ENCODE measurements at places on chromosomes 11 and 22.

DNA sequence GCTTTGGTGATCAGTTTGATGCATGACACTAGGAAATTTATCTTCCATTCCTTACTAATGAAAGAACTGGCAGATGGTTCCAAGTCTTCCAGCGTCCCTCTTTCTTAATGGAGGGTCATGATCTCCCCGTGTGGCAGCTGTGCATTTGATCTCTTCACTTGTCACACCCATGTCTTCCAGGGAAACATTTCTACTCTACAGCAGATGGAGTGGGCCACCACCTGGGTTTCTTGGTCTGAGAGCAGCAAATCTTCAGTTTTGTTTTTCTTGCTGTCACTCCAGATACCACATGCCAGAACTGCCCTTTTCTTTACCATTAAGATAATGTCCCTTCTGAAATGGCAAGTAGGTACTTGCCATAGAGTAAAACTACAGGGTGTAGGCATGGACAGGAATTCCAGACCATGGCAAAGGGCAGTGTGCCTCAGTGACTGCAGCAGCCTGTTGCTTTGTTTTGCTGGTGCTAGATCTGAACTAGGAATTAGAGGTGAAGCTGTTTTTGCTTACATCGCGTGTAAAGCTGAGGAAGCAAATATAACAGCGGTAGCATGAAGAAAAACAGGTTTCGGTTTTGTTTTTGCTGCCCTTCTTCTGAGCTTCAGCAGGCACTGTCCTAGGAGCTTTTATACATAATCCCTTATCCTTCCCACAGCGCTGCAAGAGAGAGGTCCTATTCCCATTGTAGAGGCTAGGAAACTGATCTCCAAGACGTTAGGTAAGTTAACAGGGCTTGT lies 20.7 kb upstream of the C11orf96 start:
- DNase-seq = no peak

- DNase-seq = no peak
Measured at GRCh38 chr22:34861787-34862186, 204.2 kb upstream of the ISX start.

DNA sequence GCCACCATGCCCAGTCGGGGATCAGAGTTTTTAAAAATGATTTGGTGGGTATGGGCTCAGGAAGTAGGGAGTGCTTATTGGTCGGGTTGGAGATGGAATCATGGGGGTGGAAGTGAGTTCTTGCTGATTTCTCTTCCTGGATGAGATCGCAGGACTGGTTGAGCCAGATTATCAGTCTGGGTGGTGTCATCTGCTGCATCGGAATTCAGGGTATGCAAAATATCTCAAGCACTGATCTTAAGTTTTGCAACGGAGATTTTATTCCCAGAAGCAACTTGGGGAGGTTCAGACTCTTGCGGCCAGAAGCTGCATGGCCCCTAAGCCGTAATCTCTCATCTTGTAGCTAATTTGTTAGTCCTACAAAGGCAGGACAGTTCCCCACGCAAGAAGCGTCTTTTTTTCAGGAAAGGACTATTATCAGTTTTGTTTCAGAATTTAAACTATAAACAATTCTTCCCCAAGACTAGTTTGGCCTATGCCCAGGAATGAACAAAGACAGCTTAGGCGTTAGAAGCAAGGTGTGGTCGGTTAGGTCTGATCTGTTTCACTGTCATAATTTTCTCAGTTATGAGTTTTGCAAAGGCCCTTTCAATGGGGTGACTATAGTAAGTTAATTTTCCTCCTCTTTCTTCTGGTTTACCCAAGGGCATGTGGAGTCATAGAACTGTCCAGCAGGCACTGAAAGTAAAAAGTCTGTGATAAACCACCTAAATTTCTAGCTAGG lies 1.4 kb upstream of the PIWIL3 start:
- no peak for DNase-seq

DNA sequence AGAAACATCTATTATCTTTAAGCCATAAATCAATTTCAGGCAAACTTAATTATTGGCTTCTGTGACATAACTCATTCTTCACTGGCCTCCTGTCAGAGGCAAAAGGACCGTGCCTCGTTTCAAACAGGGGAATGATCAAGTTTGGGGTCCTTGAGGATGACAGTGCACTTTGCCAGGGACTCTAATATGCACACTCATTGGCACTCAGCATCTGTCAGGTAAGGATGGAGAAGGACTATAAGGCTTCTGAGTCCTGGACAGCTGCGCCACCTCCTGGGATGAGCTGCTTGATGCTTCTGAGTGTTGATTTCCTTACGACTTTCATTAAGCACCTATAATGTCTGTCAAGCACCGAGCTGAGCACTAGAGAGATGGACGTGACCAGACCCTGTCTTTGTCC lies 20.2 kb downstream of the BPIFC start:
- no peak for DNase-seq

DNA sequence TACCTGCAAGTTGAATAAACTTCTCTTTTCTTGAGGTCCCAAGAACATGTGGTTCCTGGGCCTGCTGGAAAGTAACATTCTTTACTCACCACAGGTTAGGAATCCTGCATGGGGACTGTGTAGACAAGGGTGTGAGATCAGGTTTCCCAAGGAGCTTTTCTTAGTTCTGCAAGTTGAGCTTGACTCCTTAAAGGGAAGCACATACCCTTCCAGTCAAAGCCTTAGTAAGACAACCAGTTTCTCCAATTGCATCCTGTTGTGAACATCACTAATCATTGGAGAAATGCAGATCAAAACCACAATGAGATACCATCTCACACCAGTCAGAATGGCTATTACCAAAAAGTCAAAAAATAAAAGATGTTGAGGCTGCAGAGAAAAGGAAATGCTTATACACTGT lies 48.3 kb upstream of the PAK1 start:
- DNase-seq = no peak

- DNase-seq = no peak
Measured at GRCh38 chr11:85912414-85912813, 57.2 kb downstream of the CCDC83 start.

- no peak for DNase-seq
Measured at GRCh38 chr11:119993722-119994121, 144.2 kb downstream of the TRIM29 start.

DNA sequence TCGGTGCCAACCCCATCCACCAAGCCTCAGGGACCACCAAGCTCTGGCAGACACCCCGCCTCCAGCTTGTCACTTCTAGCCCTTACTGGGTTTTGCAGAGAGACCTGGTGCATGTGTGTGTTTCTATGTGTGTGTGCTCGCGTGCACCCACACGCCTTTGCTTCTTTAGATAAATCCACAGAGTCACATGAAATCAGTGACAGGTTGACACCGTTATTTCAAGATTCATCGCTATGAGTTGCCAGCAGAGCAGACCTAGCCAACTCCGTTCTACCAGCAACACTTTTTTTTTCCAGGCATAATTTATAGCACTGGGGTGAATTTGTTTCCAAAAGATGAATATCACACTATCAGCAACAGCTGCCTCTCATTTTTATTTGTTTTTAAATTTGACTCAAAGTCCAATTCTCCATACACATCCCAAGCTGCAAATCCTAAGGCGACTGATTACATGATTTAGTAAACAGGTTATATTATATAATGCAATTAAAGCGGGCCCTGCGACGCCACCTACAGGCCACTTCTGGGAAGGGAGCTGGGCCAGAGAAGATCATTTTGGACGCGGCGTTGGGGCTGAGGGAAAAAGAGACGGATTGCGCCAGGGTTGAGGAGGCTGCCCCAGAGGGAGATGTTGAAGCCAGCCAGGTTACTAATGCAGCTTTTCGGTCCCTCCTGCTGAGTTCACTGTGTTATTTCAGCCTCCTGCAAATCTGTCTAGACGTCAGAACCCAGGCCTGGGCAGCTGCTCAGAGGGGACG lies 150.5 kb downstream of the FEZ1 start:
- peak; percentile 78 for DNase-seq

GRCh38 chr11:73152861-73153483 lies 10.9 kb upstream of the FCHSD2 start:
- DNase-seq = no peak

DNA sequence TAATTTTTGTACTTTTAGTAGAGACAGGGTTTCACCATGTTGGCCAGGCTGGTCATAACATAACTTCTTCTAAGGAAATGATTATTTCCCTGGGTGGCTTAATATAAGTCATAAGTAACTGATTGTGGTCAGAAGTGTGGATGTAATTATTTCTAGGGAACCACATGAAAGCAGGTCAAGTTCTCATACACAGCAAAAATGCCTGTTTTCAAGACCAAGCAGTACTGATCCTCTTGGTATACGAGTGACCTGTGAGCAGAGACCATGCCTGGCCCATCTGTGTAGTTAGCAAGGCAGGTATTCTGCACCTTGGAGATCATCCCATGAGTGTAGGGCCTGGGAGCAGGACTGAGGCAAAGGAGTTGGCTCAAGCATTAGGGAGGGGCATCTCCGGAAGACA lies 32.5 kb upstream of the NUCB2 start:
- no peak for DNase-seq

- no peak for DNase-seq
Measured at GRCh38 chr11:46197421-46197820, 76.2 kb upstream of the PHF21A start.

- DNase-seq = no peak
Measured at GRCh38 chr11:8221917-8222495, 41.7 kb downstream of the LMO1 start.

DNA sequence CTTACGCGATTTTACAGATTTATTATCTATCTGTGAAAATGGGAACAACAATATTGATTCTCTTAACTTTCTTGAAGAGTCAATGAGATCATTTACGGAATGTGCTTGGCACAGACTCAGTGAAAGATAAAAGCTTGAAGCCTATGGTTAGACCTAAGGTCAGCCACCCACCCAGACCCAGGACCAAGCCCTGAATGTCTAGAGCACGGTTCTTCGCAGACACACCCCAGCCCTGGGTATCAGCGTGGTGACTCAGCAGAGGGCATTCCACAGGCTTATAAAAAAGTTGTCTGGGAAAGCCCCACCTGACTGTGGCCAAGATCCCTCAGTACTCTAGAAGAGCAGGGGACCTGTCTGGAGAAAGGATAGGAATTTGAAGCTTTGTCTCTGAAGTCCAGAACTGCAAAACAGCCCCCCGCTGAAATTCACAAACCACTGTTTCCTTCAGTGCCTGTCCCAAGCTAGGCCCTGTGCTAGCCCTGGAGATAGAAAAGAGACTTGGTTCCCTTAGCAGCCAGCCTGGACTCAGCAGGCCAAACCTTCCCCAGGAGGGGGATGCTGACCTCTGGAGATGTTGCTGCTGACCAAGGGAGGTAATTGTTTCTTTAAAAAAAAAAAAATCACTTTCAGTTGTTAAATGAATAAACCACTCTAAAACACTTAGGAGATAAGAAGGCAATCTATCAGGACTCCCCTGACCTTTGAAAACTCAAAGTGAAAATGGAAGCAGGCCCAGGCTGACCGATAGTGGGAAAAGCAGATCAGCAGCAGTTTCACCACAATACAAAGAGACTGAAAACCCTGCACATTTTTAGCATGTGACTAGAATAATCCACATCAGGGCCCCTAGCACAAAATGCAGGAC lies 114.0 kb downstream of the ABTB2 start:
- no peak for DNase-seq

DNA sequence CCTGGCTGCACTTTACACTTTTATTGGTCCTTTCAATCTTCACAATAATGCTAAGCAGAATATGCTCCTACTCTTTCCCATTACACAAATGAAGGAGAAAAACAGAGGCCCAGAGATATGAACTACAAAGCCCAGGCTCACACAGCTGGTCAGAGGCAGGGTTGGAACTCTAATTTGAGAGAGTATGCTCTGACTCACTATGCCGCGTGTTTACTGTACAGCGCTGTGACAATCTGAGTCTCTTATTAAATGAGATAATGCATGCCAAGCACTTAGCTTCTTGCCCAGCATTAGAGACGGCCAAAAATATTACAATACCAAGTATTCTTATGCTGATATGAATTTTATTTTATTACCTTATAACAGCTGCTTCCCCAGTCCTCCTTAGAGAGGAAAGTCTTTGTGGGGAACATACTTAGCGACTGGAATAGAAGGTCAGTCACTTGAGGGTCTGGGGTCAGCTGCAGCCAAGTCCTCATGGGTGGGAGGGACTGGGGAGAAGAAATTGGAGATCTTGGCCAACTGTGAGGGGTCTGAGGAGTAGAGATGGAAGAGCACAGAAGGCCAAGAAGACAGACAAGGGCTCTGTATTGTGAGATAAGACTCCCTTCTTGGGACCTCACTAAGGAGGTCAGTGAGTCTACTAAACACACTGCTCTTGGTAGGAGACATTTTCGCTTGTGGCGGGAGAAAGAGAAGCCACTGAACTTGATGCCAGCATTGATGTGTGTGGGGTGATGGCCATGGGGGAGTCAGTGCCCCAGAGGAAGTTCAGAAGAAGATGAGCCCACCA lies 150.8 kb upstream of the TIMP3 start:
- no peak for DNase-seq

DNA sequence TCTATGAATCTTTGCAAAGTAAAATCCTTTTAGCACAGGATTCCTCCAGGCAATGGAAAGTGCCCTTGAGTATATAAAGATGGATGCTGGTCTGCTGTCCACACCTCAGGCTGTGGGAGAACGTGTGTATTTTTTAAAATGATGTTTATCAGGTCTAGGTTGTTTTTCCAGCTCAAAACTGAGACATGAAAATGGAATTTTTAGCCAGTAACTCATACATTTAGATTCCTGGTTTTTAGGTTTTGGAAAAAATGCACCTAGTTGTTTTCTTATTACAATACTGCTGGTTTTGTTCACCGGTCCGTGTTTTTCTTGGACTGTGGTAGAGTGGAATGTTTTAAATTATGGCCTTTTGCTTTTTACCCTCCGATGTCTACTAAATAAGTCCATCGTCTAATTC lies 554.7 kb downstream of the SOX6 start:
- DNase-seq = no peak

- no peak for DNase-seq
Measured at GRCh38 chr11:3154001-3154599, 11.0 kb downstream of the OSBPL5 start.

- DNase-seq = no peak
Measured at GRCh38 chr22:27139935-27140511, 482.6 kb downstream of the MIAT start.

DNA sequence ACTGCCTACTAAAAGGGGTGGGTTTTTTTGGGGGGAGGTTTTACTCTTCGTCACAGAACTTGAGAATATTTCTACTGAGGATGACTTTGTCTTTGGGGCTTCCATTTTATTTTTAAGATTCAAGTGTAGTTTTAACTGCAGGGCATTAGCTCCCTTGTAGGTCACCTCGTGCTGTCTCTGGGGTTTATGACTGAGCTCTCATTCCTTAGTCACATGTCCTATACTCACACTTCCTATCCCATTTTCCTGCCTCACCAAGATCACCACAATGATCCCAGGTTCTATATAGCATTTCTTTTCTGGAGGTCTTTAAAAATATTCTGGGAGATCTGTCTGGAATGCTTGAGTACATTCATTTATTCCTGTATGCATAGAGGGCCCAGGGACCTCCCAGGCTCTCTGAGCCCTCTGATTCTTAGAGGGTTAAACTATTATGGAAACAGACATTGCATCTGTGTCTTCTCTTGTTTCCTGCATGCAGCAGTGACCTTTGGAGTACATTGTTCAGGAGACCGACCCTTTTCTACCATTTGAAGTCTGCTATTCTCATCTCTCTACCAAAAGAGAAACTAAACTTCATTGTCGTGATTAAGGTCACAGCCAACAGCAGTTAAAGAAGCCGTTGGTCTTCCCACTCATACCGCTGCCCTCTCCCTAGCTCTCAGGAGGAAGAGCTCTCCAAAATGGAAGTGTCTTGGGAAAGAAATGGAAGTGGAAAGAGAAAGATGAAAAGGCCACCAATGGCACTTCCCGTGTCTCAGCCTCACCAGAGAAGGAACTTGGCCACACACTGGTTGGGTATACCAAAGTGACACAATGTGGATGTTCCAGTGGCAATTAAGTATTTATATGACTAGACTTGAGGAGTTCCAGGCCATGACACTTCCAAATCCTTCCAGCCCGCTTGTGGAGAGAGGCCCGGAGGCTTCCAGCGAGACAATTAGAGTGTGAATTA lies 77.5 kb downstream of the ZBTB16 start:
- no peak for DNase-seq

- no peak for DNase-seq
Measured at GRCh38 chr22:48853627-48854240, 973.9 kb downstream of the BRD1 start.
